Hematopoietic multipotent progenitor cell (in vitro differentiated cells): ENCODE measurements at places on chromosomes 13 and 19. TPM values are rescaled to one million over a fixed set of nuclear protein-coding genes. Genes with fewer than 3 reads are reported as not detected.
A peak's percentile ranks its signal among the peaks of the same experiment; 100 is the strongest.

PPAN gene
- total RNA-seq, result 81.1 TPM

DNA sequence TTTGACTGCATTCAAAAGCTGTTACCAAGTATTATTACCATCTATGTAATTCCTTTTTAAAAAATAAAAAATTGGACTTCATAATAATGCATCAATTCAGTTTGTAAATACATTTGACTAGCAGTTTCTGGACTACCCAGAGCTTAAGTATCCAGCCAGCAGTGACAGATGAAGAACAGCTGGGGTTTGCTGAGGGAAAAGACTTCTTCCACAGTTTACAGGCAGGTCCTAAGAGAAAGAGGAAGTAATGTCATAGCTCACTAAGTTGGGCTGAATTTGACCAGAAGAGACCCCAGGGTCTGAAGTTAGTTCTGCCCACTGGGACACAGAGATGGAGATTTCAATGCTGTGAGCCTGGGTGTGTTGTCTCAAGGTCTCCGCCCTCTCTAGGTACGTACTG lies 96.4 kb downstream of the MBNL2 start:
- DNase-seq, result no peak

PODNL1 gene
- total RNA-seq, result under 0.01 TPM

DNAAF3 gene
- total RNA-seq, result 1.3 TPM

DPP9 gene
- total RNA-seq, result 42.0 TPM

PBX4 gene
- 4.8 TPM for total RNA-seq

- DNase-seq, result no peak
These were observed 1456.1 kb upstream of the MIR17HG start for GRCh38 chr13:89891416-89891815.

DNA sequence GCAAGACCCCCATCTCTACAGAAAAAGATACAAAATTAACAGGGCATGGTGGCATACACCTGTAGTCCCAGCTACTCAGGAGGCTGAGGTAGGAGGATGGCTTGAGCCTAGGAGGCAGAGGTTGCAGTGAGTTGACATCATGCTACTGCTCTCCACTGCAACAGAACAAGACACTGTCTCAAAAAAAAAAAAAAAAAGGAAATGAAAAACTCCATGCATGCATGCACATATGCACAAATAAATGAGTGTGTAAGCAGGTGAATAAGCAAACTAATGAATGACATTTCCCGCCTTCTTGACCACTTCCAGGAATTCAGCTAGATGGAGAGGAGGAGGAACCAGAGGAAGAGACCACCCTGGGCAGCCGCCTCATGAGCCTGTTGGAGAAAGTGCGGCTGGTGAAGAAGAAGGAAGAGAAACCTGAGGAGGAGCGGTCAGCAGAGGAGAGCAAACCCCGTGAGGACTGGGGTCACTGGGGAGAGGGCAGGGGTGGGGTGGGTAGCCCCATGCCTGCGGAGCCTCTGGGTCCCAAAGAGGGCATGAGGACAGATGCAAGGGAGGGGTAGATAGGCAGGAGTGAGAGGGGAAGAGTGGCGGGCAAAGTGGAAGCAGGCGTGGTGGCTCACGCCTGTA lies 58.8 kb downstream of the RYR1 start:
- no peak for DNase-seq

- no peak for DNase-seq
These were observed 79.7 kb downstream of the EFNB2 start for GRCh38 chr13:106455777-106456176.

- peak; percentile 59 for DNase-seq
These were observed 780 bp upstream of the GTF2F2 start for GRCh38 chr13:45119469-45119990.

DNA sequence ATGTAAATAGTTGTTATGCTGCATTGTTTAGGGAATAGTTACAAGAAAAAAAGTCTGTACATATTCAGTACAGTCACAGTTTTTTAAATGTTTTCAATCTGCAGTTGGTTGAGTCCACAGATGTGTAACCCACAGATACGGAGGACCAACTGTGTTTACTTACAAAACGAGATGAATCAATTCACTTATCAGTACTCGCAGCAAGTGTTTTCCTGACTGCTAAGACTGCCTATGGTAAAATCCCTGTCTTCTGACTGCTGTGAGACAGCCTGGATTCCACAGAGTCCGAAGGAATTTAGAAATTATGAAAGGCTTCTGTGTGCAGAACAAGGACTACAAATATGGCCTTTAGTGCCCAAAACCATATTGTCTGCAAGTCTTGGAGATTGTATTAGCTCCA lies 45.7 kb upstream of the C1QTNF9 start:
- no peak for DNase-seq

DNA sequence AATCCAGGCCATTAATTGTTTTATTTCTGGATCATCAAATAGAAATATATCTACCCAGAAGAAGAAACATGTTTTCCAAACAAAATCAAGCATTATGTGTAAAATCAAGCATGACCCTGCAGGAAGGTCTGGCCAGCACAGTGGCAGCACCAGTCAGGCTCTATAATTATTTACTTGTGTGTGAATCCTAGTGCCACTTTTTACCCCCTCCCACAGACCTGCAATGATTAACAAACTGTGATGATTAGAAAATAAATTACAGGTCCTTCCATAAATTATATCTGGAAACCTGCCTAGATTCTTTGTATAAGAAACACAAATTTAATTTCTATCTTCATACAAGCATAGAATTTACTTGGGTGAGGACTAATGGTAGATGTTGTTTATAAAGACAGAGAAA lies 186.1 kb downstream of the GPC6 start:
- DNase-seq, result no peak

GRCh38 chr19:16022681-16023080 lies 53.6 kb upstream of the TPM4 start:
- DNase-seq, result no peak

COMP gene
- total RNA-seq, result under 0.01 TPM

DNA sequence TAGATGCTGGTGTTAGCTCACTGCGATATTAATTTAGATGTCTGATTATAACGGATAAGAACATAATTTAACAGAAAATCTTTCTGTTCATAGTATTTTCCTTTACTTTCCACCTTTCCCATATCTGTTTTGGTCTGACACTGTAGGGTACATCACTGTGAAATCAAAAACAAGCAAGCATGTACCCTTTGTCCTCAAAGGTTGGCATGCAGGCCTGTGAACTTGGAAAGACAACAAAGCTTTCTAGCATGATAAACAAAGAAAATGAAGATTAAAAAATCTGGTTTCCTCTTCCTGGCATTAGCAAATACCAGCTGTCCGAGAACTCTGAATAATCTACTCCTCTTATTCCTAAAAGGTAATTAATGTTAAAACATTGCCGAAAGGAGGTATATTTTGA lies 31.6 kb downstream of the THSD1 start:
- no peak for DNase-seq

DNA sequence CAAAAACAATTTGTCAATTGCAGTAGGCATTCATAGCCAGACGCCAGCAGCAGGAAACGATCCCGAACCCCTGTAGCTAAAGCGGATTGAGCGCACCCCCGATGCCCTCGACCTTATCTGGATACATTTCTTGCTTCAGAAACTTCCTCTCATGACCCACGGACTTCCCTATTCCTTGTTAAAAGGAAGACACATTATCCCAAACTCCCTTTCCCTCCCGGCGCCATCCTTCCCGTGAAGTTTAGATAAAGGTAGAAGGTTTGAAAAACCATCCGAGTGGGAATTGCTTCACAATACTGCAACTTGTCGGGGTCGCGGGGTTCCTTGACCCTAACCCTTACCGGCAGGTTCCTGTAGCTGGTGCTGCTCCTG lies 977 bp downstream of the PCDH20 start:
- no peak for DNase-seq

GRCh38 chr13:54949735-54950134 lies 1921.1 kb downstream of the OLFM4 start:
- DNase-seq, result no peak
